ENCODE measurements at places on chromosomes 2 and 18.

GRCh38 chr18:51659781-51660180 is 462.3 kb upstream of the MEX3C start:
- DNase-seq = no peak

DNA sequence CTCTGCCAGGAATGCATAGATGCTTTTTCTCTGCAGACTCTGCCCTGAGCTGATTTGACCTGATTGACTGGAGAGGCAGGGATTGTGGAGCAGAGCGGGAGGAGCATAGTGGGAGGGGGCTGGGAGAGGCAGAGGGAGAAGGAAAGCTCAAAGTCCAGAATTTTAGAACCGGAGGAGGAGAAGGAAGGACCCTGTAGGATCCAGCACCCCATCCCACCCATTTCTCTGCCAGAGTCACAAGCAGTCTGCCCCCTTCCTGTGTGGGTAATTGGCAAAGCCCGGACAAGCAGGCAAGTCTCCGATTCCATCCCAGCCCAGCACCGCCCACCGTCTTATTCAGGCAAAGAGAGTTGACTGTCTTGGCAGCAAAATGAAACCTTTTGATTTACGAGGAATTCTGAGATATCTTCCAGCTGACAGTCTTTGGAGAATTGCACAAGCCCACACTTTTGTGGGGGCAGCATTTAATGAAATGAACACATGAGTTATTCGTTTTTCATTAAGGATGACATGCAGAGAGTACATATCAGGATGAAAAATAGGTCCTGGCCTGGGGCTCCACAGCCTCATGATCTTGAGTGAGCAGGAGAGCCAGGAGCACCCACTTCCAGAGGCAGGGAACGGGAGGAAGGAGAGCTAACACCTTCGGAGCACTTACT is 103.1 kb downstream of the MCFD2 start:
- DNase-seq = peak; percentile 82

- DNase-seq = no peak
Measured at GRCh38 chr2:49271060-49271606, 116.8 kb upstream of the FSHR start.

DNA sequence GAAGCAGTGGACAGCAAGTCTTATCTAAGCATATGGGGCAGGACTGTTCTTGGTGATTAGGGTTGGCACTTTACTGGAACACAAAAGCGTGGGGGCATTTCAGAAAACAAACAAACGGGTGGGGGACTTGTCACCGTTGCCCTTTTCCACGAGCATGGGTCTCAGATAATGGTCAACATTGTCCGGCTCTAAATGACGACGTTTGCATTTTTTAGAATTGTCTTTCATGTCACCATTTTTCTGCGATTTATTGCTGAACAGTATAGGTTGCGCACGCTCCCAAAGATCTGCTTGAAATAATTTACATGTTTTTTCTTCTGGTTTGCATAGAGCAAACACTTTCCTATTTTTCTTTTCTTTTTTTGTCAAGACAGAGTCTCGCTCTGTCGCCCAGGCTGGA is 46.6 kb upstream of the TBC1D8 start:
- no peak for DNase-seq

- no peak for DNase-seq
Measured at GRCh38 chr2:168029071-168029470, 218.3 kb downstream of the STK39 start.

GRCh38 chr2:58042486-58042970 is 4.1 kb upstream of the VRK2 start:
- peak; percentile 95 for DNase-seq

DNA sequence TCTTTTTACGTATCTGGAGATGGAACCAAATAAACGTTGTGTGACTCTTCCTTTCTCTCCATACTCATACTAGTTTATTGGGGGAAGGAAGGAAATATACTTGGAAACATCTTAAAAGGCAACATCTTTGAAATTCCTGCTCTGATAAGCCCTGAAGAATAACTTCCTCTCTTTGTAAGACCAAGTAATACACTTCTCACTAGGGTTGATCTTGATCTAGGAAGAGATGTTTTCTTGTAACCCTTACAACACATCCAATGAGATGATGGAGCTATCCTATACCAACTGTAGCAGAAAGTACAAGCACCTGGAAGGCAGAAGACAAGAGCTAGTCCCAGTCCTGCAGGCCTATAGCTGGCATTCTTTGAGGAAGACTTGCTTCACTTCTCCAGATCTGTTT is 2.0 kb downstream of the ANKRD44 start:
- DNase-seq = no peak

DNA sequence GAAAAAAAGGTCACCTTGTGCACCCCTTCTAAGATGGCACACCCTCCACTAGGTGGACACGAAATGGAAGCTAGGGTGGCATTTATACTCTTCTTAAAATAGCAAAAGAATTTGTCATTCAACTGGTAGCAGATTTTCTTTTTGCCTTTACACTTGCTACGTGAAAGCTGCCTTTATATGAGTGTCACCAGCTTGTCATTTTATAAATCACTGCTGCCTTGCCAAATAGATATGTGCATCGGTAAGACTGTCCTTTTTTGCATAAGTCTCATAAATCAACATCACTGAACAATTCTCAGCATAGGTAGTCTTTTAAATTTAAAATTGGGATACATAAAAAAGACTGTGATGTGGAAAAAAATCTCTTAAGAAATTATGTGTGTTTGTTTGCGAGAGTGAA is 764.1 kb downstream of the TDRD15 start:
- no peak for DNase-seq

DNA sequence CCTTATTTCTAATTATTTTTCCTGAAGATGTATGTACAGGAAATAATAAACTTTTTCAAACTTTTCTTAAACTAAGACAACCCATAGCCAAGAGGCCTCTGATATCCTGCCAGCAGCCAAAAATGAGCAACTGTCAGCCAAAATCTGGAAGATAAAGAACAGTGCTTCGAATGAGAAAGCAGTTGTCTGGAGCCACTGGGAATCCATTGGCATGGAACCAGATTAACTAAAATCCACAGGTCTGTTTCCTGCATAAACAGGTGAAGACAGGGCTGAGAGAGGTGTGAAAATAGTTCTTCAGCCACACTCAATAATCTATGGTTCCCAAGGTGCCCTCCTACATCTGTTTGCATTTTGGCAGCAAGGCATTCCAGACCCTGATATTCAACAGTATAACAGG is 1076.7 kb upstream of the PIK3C3 start:
- no peak for DNase-seq

- DNase-seq = no peak
Measured at GRCh38 chr18:48639772-48640432, 101.1 kb downstream of the CTIF start.

GRCh38 chr18:58394602-58395425 is 234.1 kb downstream of the ALPK2 start:
- peak; percentile 18 for DNase-seq

DNA sequence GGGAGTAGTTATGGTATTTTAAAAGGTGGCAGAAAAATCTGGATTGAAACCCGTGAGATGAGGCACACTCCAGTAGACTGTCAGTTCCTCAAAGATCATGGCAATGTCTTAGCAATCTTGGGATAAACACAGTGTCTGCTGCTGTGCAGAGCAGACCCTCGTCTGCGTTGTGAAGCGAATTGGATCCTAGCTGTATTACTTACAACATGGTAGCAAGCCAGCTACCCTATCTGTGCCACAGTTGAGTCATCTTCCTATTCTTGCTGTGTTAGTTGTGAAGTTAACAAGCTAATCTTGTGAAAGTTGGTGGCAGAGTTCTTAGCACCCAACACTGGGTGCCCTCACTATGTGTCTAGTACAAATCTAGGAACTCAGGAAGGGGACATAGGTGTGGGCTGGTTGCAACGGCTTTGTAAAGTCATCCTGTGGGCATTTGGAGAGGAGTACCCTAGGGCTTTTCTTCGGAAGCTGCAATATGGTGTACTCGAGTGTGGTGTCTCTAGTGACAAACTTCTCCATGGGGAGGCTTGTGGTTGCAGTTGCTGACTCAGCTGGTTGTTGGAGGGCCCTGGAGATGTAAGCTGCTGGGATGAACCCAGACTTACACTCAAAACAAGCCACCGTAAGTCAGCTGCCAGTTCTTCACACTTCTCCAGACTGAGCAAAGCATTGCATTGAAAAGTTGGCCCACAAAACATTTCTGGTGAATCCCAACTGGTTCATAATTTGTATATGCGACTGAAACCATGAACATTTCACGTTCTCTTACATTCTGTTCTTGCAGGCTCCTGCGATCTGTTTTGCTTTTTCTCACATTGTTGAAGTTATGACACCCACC is 61.5 kb downstream of the ADCYAP1 start:
- no peak for DNase-seq

DNA sequence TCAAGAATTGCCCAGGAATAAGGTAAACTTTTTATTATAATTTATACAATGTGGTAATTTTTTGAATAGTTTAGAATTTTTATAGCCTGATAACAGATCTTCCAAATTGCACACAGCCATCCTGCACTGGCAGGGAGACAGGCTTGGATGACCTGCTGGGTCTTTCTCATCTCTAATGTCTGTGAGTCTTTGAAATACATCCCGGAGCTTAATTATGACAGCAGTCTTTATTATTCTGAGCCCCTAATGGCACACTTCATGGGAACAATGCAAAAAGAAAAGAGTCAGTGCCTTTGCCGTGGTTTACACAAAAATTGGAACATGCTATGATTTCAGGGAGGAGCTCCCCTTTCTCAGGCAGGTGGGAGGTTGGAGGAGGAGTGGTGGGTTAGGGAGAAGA is 71.0 kb downstream of the TMEM182 start:
- DNase-seq = no peak

- peak; percentile 80 for DNase-seq
Measured at GRCh38 chr2:191710411-191710900, 32.5 kb downstream of the NABP1 start.

DNA sequence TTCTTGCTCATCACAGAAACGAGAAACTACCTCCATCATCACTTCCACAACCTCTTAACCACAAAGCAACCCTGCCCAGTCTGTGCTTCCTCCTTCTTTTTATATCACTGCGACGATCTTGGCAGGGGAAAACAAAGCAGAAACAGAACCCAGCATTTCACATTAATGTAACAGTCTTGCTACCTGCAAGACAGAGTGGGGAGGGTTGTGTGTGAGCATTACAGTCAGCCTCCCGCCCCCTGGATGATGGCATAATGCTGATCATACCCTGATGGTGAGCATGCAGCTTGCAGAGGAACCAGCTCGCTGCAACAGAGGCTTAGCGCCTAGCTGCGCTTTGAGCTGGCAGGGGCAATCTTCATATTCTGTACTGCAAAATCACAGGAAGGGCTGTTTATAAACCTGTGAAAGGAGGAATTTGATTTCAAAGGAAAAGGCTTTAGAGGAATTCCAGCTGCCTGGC is 376.1 kb downstream of the IRS1 start:
- DNase-seq = peak; percentile 50

GRCh38 chr2:66095820-66096345 is 339.0 kb upstream of the MEIS1 start:
- no peak for DNase-seq

Measured in iris pigment epithelial cell (primary cell).